Stimulated activated CD4-positive, alpha-beta T cell treated with anti-CD3 and anti-CD28 coated beads, TNF-alpha, amount 100 ng/mL, for 4 hours (primary cell): ENCODE measurements at places on chromosomes 6 and 20.

DNA sequence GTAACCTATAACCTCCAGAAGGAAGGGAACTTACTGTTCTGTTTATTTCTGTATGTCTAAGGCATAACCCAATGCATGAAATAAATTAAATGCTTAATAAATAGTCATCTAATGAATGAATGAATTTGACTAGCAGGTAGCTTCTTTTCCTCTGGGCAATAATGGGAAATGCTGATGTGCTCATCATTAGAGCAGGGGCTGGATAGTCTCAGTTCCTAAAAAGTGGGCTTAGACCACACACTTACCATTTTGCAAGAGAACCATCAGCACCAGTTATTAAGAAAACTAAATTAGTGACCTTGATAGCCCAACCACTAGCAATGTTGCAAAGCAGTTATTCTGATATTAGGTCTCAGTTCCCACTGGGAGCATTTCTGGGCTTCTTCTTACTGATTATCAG is 449.7 kb downstream of the CDC5L start:
- no peak for DNase-seq

DNA sequence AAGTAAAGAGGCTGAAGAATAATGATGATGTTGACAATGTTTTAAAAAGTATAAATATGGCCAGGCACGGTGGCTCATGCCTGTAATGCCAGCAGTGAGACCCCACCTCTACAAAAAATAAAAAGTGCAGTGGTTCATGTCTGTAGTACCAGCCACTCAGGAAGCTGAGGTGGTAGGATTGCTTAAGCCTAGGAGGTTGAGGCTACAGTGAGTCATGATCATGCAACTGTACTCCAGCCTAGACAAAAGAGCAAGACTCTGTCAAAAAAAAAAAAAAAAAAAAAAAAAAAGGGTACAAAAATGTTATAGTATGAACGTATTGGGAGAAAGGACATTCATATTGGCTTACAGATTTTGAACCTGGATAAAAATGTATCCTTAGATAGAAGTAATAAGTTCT is 543.1 kb upstream of the IRAK1BP1 start:
- DNase-seq, result no peak

DNA sequence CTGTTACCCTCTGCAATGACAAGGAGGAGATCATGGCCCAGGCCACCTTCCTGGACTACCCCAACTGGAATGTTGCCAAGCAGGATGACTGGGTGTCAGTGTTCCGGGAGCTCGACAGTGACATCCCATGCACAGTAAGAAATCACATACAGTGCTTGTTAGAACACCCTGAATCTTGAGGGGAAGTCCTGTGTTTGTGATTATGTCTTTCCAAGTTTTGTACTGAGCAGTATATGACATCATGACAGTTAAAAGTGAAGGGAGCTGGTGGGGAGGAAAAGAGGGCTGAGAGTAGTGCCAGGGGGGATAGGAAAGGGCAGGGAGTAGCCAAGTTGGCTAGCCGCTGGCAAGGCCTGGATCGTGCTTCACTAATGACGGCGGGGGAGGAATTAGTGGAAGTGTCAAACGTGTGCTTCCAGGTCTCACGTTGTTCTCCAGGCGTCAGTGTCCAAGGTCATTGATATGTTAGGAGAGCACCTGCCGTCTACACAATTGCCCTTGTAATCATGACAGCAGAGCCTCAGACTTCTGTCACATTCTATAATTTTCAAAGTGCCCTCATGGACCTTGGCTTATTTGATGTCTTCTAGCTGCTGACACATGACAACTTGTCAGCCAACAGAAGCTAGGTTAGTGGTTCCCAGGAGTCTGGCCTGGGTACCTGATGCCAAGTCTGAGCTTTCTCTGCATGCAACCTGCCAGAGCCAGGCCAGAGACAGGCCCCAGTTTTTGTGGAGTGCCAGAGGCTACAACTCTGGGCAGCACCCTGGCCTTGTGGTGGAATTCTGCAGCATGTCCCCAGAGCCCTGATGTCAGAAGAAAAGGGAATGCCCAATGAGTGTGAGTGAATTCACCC is 18.8 kb downstream of the CFAP61 start:
- no peak for DNase-seq

DNA sequence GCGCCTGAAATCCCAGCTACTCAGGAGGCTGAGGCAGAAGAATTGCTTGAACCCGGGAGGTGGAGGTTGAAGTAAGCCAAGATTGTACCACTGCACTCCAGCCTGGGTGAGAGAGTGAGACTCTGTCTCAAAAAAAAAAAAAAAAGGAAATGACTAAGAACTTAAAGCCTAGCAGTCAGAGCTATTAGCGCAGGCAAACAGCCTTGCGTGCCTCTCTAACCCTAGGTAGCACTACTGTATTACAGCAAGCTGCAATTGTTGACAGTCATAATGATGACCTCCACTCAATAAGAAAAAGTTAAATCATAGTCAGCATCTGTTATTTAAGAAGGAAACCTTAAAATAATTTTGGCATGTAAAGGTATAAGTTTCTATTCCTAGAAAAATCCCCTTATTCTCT is 14.4 kb downstream of the GSS start:
- DNase-seq, result no peak
